ENCODE measurements at places on chromosomes 11 and 22. TPM values are rescaled to one million over a fixed set of nuclear protein-coding genes. Genes with fewer than 3 reads are reported as not detected.
A peak's percentile ranks its signal among the peaks of the same experiment; 100 is the strongest.

DNA sequence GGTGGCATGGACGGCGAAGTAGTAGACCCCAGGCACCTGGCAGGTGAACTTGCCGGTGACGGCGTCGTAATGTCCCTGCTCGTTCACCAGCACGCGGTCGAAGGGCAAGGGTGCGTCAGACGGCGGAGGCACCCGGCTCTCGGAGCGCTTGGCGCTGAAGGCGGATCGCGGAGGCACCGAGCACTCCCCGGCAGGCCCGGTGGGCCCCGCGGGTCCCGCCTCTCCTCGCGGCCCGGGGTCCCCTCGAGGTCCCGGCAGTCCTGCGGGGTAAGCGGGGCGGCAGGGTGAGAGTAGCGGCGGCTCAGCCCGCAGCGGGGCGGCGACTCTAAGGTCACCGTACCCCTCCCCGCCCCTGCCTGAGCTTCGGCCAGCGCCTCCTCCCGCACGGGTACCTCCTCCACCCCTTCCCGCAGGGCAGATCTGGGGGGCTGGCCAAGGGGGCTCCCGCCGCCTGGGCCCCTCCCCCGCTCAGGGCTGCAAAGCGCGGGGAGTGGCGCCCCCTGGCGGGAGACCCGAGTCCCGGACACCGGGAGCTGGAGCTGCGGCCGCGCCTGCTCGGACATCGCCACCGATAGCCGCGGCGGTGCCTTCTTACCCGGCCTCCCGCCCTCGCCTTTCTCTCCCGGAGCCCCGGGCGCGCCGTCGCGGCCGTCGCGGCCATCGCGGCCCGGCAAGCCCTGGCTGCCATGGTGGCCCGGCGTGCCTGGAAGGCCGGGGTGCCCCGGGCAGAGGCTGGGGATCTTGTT lies 921 bp downstream of the C1QTNF5 start:
- DNase-seq = peak; percentile 80

- DNase-seq = no peak
Measured at GRCh38 chr22:17980638-17981051, 43.7 kb downstream of the MICAL3 start.

DNA sequence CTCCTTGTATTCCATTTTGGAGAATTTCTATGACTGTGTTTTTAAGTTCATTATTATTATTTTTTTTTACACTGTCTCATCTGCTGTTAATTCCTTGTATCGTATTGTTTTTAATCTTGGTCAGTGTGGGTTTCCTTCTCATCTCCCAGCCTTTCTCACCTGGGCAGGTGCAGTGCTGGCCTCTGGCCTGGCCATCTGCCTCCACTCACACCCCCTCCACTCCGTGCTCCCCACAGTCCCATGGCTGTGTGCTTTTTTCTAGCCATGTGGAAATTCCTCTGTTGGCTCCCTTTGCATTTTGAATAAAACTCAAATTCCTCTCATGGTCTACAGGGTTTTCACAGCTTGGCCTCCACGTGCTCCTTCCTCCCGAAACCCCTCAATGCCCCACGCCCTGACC lies 50.3 kb upstream of the LINC01488 start:
- DNase-seq = no peak

GRCh38 chr11:30749268-30749667 lies 163.1 kb upstream of the MPPED2 start:
- no peak for DNase-seq

DNA sequence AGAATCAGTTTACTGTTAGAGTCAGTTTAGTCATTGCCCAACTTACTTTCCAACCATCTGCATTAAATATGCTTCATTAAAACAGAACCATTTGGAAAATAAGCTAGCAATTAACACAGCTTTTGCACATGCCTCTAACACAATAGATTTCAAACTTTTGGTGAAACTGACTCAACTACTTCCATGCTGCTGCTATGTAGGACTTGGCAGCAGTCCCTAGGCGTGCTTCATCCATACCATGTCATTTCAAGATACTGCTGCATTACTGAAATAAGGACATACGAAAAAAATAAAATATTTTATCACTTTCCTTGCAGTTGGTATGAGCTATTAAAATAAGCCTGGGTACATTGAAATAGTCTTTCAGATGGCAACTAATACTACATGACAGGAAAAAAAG lies 65.5 kb upstream of the SOX6 start:
- DNase-seq = no peak

DNA sequence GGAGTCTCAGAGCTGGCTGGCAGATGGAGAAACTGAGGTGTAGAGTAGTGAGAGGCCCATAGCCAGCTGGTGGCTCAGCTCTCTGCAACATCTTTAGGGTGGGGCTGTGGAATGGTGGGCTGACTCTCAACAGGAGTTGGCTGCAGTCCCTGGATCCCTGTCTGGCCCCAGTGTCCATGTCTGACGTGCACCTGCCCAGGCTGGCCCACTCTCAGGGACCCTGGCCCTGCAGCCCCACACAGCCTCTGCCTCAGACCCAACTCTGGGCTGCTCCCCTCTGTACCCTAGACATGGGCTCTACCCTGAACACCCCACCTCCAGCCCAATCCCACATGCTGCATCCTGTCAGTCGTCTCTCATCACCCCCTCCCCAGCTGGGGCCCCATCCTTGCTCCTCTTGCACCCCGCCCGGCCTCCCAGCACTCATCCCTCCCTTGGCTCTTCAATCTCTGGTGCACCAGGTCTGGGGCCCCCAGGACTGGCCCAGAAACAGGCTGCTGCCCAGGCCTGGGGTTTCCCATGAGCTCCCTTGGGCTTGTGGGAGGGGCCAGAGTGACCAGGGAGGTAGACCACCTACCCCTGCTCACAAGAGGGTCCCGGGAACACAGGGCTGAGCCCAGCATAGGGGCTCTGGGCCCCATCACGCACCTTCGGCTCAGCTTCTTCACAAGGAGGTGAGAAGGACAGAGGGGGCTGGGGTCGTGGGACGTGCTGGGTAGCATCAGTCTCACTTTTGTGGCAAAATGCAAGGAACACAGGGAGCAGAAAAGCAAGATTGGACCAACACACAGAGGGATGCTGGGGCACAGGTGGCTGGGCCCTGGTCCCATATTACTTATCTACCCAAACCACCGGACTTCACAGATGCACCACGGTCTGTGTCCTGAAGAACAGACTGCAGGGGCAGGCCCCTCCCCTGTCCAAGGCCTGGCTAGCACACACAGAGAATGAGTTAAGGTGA lies 31.5 kb downstream of the ARVCF start:
- DNase-seq = no peak

- DNase-seq = no peak
Measured at GRCh38 chr22:33726294-33726734, 194.0 kb downstream of the LARGE1 start.

- no peak for DNase-seq
Measured at GRCh38 chr11:93547773-93548172, 4.6 kb upstream of the SMCO4 start.

DNA sequence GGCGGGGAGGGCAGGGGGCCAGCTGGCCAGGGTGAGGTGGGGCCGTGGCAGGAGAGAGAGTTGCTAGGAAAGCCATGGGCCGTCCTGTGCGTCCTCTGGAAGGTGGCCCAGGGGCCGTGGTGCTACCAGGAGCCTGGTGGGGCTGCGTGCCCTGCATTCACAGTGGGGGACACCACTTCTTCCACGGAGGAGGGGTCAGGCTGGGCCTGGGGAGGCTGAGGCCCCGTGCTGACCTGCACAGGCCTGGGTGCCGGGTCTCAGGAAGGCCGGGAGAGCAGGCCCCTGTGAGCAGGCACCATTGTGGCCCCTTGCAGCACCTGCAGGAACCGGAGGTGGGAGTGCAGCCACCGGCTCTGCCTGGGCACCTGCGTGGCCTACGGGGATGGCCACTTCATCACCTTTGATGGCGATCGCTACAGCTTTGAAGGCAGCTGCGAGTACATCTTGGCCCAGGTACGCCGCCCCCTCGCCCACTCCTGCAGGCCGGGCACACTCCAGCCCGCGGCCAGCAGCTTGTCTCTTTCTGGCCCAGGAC lies 12.0 kb downstream of the MUC5B start:
- DNase-seq = peak; percentile 3

DNA sequence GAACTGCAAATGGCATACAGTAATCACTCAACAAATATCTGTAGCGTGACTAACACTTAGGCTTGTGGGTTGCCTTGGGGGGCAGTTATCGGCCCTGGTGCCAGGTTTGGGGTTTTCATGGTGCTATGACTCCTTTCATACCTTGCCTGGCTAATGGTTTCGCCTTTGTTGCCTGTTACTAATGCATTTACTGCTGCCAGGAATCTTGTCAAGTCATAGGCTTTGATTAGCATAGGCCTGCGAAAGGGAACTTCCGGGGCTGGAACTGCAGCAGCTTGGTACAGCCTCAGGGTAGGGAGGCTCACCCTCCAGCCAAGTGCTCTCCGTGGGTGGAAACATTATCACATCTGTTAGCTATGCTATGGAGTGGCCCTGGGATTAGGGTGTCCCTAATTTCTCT lies 13.2 kb downstream of the SLC25A18 start:
- no peak for DNase-seq

GRCh38 chr11:80412604-80413003 lies 971.8 kb upstream of the TENM4 start:
- DNase-seq = no peak

GRCh38 chr11:108685419-108686130 lies 20.7 kb downstream of the DDX10 start:
- DNase-seq = no peak

DNA sequence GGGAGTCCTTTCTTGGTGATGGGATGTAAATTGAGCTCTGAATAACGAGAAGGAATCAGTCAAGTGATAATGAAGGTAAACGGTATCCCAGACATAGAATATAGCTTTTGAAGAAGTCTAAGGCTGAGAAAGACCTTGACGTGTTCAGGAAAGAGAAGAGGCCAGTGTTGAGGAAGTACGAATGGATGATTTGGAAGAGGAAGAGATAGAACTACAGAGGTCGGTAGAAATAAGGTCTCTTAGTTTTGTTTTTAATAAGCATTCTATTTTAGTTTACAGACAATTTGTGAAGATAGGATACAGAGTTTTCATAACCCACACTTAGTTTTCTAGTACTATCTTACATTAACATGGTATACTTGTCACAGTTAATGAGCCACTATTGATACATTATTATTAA lies 1598.1 kb downstream of the FAM181B start:
- no peak for DNase-seq

DNA sequence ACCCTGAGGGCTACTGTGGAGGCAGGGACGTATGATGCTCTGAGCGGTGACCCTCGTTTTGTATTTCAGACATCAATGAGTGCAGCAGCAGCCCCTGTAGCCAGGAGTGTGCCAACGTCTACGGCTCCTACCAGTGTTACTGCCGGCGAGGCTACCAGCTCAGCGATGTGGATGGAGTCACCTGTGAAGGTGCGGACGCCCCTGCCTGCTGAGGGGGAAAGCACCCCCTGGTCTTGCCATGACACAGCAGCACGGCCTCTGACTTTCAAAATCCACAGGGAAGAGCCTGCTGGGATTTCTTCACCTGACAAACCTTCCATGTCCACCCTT lies 44.3 kb downstream of the FBLN1 start:
- no peak for DNase-seq

DNA sequence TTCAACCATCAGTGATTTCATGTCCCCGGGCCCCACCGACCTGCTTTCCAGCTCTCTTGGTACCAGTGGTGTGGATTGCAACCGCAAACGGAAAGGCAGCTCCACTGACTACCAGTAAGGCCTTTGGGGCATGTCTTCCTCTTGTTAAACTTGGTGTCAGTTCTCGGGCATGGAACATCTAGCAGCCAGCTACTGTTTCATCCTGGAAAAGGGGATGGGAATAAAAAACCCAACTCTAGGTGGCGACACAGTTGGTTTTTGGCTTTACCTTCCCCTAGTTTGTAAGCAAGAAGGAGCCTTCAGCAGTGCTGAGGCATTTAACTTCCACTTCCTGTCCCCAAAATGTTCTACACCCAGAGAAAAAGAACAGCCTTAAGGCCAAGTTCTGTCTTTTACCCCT lies 76.7 kb downstream of the BMAL1 start:
- peak; percentile 28 for DNase-seq

DNA sequence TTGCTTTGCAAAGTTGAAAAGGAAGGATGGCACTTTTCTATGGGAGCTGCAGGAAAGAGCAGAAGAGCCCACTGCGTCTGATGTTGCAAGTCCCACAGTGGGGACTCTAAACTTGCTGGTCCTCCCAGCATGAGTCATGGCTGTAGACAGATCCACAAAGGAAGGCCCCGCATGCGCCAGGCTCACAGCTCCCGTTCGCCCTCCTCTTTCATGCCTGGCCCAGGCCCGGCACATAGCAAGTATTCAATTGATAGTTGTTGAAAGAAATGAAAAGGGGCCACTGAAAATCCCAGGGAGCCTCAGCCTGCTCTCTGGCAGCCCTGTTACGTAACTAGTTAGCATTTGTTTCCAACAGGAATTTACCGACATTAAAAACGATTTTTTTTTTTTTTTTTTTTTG lies 18.9 kb downstream of the AP1B1 start:
- DNase-seq = peak; percentile 39

- no peak for DNase-seq
Measured at GRCh38 chr22:46545086-46545792, 7.8 kb upstream of the CELSR1 start.

- DNase-seq = no peak
Measured at GRCh38 chr22:49825944-49826602, 1.6 kb downstream of the BRD1 start.

DNA sequence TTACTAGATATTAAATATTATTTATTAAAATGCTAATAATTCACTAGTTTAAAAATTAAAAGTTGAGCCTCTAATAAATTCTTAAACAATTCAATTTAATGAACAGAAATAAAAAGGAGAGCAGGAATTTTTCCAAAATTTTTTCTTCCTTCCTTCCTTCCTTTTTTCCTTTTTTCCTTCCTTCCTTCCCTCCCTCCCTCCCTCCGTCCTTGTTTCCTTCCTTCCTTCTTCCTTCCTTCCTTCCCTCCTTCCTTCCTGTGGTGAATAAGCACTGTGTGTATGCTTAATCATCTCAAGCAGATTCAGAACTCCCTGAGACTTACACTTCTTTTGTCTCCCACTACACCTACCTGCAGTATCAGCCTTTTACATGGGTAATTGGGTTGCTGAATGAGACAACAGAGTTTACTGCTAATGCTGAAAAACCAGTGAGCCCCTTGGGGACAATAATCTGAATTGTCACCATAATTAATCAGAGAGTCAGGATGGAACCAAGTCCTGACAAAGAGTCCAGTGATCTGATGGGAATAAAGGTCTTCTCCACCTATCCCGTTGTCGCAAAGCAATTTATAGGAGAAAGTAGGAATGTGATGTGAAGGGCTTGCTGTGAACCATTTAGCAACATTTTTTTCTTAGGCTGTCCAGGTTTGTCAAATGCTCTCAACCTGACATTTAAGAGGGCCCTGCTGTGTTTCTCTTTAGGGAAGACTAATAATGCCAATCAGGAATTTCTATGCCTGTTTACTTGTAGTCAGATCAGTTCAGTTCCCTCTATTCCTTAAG lies 58.1 kb upstream of the CEP295 start:
- no peak for DNase-seq

Gene SNX32
- total RNA-seq = 1.2 TPM

Gene LAYN
- 26.2 TPM for total RNA-seq

Gene ALDH3B1
- not detected for total RNA-seq

Gene PHLDA2
- total RNA-seq = 8.1 TPM

Gene ART5
- total RNA-seq = 9.7 TPM
